ENCODE measurements at places on chromosomes 7 and 10. TPM values are rescaled to one million over a fixed set of nuclear protein-coding genes. Genes with fewer than 3 reads are reported as not detected.
A peak's percentile ranks its signal among the peaks of the same experiment; 100 is the strongest.

DNA sequence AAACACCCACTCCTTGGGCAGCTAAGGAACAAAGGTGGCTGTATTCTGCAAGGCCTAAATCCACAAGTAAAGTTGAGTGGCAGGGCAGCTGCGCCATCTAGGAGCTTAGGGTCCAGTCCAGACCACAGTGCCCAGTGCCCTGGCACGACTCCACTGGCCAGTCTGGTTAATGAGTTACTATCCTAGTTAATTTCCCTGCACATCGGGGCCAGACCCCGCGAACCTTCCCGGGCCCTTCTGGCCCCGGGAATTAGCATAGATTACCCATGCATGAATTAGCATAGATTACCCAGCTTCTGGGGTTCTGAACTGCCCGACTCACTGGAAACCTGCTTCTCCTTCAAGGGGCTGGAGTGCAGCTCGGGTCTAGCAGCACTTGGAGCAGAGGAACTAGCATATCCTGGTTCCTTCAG lies 3.2 kb upstream of the EMX2 start:
- DNase-seq, result no peak

- DNase-seq, result no peak
Measured at GRCh38 chr7:44455155-44455554, 35.3 kb downstream of the NUDCD3 start.

GRCh38 chr7:94584113-94584512 lies 71.8 kb downstream of the SGCE start:
- no peak for DNase-seq

GRCh38 chr7:116461500-116461899 lies 38.0 kb upstream of the CAV2 start:
- no peak for DNase-seq

- DNase-seq, result no peak
Measured at GRCh38 chr10:70115948-70116682, 16.5 kb downstream of the AIFM2 start.

- no peak for DNase-seq
Measured at GRCh38 chr10:8044908-8045725, 9.4 kb upstream of the GATA3 start.

- DNase-seq, result no peak
Measured at GRCh38 chr7:79055722-79056415, 397.6 kb downstream of the MAGI2 start.

GRCh38 chr7:130894146-130894908 lies 160.3 kb upstream of the KLF14 start:
- peak; percentile 84 for DNase-seq

The STAMBPL1 gene
- 13.3 TPM for total RNA-seq

The ZNF804B gene
- total RNA-seq, result not detected

The UPK3BL2 gene
- total RNA-seq, result 13.8 TPM

The AKR1B15 gene
- not detected for total RNA-seq
